ENCODE measurements at places on chromosomes 11 and 22. TPM values are rescaled to one million over a fixed set of nuclear protein-coding genes. Genes with fewer than 3 reads are reported as not detected.

TPH1 gene
- not detected for total RNA-seq

BEST1 gene
- total RNA-seq, result 0.26 TPM

GRCh38 chr11:67556244-67556643, 27.4 kb upstream of the GSTP1 start:
- no peak for DNase-seq

DNA sequence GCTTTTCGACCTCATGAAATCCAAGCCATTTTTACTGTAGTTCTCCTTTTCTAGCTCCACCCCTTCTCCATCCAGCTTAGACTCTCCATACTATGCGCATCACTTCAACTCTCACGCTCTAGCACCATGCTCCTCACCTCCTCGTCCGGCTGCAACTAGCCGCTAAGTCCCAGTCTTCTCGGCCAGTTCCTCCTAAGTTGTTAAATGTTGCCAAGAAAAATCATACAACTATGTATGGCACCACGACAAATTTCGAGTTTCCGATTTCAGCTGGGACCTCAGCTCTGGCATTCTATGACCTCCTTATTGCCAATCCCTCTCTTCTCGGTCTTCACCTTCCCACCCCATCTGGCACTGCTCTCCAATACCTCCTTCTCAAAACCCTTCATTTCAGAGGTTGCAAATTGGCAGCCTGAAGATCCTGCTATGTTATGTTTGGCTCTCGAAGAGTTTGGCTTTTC, 1.0 kb downstream of the ZNF70 start:
- no peak for DNase-seq

JAML gene
- total RNA-seq, result 0.55 TPM

- no peak for DNase-seq
These were observed 103.0 kb upstream of the CD44 start for GRCh38 chr11:35035894-35036408.

MMP13 gene
- total RNA-seq, result not detected

DNA sequence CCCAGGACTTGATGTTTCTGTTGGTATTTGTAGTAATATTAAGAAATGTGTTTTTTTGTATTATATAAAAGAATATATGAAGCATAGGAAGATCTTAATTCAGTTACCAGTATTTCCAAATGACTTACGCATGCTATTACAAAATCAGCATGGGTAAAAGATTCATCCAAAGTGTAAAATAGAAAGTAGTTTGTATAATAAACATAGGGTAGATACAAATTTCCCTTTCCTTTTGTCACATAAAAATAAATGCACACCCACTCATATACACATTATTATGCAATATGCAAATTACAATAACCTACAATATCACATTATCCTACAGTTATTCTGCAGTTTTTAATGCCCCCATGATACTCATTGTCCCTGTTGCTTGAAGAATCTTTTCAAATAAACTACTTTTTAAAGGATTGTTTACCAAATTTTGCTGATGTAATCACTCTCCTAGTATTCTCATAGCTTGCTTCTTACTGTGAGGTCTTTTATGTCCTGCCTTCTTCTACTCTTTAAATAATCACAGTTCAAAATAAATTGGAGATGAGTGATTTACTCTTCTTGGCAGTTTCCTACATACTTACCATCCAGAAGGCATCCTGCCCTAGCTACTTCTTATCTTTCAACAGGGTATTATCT, 244.0 kb downstream of the CASP12 start:
- DNase-seq, result no peak

ABTB2 gene
- total RNA-seq, result 5.2 TPM

DEFB131B gene
- total RNA-seq, result not detected

GRCh38 chr11:107250017-107250416, 207.6 kb downstream of the CWF19L2 start:
- DNase-seq, result no peak

DNA sequence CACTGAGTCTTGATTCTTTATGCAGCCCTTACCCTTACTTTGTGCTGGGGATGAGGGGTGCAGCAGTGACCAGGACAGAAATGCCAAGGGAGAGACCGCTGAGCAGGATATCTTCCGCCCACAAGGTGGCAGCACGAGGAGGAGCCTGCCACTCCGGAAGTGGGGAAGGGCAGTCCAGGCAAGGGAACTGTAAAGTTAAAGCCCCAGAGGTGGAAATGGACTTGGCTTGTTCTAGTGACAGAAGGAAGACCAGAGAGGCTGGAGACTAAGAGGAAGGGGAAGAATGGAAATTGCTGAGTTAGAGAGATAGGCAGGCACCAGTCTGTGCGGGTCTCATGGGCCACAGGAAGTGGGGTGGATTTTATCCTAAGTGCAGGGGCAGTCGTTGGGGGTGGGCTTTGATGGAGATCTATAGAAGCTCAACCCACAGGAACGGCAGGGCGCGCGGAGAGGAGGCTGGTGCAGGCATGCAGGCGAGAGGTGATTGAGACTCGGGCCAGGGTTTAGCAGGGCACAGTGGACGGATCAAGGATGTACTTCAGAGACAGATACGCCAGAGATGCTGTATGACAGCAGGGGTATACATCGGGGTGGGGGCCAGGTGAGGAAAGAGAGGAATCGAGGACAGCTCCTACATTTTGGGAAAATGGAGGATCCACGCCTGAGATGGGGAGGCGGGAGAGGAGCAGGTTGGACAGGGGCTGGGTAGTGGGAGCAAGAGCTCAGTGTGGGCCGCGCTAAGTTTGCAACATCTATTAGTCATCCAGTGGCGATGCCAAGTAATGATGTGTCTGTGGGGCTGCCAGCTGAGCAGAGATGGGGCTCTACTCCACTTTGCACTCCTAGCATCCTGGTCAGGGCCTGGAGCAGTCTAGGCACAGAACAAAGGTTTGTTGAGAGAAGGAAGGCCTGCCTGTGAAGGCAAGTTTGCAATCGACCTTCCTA, 3.3 kb upstream of the GRK2 start:
- peak; percentile 94 for DNase-seq

DNA sequence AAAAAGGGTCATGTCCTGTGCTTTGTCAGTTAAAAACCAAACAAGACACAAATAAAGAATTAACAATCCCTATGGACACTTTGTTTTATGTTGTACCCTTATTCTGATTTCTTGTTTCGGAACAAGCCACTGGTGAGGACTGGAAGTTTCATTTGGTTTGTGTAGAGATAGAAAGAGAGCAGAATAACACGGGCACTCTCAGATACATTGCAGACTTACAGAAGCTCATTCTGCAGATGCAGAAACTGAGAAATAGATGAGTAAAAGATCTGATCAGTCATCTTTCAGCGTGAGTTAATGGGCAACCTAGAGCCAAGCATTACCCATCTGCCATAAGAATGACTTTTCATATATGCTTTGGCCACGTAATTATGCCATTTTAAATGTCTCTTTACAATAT, 407.6 kb downstream of the RAB38 start:
- no peak for DNase-seq

DNA sequence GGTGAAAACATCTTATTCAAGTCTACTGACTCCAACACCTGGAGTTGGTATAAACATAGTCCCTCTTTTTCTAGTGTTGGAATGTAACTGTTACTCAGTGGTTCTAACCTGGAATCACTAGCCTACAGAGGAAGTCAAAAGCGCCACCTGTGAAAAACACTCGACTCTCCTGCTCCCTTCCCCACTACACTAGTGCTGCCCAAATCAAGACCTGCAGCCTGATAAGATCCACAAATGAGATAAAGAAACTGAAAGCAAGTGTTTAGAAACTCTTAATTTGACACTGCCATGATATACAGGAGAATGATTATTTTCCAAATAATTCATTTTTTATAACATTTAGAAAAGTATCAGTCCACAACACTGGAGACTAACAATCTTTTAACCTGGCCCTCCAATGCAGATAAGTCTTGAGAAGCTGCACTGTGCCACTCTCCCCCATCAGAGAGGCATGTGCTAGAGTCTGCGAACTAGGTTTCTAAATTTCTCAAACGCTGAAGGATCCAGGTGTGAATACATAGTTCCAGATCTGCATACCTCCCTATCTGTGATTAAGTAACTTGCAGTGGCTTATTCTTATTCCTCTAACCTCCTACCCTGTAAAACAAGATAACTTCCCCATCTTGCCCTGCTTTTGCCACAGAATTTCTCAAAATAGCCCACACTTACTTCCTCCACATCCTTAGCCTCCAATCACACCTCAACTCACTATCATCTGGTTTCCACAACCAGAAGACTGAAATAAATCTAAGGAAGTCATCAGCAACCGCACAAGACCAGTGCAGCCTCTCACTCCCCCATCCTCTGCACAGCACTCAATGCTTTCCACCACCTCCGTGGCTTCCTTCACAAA, 88.1 kb downstream of the RRAS2 start:
- DNase-seq, result no peak

DNA sequence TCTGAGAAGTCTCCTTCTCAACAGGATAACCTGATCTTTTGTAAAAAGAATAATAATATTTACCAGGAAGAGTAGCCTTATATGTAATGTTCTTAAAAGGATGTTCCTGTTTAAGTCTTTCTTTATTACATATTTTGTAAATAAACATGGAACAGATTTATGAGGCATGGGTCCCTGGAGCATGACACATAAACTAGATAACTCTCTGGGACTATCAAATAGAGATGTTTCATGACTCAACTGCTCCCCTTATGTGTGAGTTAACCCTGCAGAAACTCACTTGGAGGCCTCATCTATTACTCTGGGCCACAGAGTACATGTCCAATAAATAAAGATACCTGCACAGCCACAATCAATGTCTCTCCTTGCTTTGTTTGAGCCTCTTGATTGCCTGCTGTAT, 64.6 kb downstream of the GDPD4 start:
- DNase-seq, result no peak

DNA sequence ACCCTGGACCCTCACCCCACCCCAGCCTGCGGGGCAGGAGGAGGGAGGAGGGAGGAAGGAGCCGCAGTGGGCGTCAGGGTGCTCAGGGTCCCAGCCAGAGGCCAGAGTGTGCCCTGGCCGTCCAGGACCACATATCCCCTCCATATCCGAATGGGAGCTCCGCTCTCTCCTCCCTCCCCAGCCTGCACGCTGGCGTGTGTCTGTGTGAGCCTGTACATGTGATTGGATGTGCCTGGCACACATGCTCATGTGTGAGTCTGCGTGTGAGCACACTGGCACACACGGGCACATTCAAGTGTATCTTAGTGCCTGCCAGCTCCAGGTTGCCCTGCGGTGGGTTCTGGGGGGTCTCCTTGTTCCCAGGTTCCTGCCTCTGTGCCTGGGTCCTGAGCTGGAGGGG, 8.1 kb downstream of the TSSC4 start:
- DNase-seq, result no peak

- peak; percentile 82 for DNase-seq
These were observed 800.9 kb downstream of the BRD1 start for GRCh38 chr22:49026494-49027367.

DNA sequence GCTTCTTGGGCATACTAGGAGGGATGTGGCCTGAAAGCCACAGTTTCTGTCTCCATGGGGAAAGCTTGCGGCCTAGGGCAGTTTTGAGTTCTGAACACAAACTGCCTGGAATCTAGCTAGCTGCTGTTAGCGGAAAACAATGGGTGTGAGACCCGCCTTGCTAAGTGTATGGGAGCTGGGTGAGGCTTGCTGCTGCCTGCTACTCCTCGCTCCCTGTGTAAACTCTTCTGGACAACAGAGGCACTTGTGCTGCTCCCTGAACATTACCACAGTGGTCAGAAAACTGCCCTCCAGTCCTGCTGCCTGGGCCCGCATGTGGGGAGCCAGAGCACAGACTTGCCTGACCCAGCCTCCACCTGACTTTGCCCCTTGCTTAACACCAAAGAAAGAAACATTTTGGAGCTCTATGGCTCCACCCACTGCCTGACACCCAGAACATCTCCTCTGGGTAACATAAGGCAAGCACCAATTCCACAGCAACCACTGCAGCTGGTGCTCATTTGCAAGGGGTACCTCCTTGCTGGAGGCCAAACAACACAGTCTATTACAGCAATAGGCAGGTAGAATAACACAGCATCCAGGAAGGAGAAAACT, 766.3 kb upstream of the RAG2 start:
- DNase-seq, result peak; percentile 72

- DNase-seq, result no peak
These were observed 14.8 kb downstream of the CTTN start for GRCh38 chr11:70413151-70413550.

DNA sequence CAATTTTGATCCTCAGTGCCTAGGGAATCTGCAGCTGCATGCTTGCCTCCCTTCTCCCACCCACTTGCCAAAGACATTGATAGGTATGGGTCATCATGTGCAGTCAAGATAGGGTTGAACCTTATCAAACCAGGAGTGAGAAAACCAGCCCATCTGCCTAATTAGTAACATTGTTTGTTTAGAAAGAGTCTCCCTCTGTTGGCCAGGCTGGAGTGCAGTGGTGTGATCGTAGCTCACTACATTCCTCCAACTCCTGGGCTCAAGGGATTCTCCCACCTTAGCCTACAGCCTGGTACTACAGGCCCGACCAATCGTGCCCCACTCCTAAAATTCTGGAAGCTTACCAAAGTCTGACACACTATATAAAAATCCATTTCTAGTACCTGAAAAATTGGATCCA, 4.6 kb downstream of the C11orf71 start:
- DNase-seq, result peak; percentile 72

GRCh38 chr22:43992331-43992821, 31.7 kb upstream of the PARVB start:
- DNase-seq, result no peak

- DNase-seq, result no peak
These were observed 7.2 kb upstream of the CARD10 start for GRCh38 chr22:37526376-37526775.

DNA sequence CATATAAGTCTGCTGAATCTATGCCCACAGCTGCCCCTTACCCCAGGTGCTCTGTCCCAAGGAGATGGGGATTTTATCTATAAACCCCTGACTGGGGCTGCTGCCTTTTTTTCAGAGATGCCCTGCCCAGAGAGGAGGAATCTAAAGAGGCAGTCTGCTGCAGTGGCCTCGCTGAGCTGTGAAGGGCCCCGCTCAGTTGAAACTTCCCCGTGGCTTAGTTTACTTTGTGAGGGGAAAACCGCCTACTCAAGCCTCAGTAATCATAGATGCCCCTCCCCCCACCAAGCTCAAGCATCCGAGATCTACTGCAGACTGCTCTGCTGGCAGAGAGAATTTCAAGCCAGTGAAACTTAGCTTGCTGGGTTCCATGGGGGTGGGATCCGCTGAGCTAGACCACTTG, 7.4 kb upstream of the SCGB1D4 start:
- no peak for DNase-seq

- no peak for DNase-seq
These were observed 22.1 kb downstream of the NECTIN1 start for GRCh38 chr11:119706887-119707286.

ADAMTS8 gene
- total RNA-seq, result 3.7 TPM

Measured in endodermal cell (in vitro differentiated cells).